ENCODE measurements at places on chromosomes 5 and 9.

DNA sequence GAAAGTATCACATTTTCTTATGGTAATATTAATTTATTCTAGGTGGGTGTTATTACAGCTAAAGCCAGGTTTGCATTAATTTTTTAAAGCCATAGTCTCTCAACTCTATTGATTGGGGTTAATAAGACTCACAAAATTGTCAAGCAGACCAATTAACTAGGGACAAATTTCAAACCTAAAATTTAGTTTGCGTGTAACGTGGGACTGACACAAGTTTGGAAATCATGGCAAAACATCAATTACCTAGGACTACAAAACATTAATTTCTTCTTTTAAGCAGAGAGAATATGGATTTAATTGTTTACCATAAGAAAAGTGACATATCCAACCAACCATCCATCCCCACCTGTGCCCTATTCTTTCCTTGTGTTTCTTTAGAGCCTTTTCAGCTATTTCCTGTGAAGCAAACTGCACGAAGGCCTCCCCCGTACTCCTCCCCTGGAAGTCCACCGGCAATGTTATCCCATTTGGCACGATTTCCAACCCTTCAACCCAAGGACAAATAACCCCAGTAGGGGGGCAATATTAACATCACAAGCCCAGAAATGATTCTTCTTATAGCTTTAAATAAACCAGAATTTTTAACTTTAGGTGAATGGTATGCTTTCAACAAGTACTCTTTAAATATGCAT, 4.4 kb downstream of the HNRNPH1 start:
- DNase-seq, result no peak

DNA sequence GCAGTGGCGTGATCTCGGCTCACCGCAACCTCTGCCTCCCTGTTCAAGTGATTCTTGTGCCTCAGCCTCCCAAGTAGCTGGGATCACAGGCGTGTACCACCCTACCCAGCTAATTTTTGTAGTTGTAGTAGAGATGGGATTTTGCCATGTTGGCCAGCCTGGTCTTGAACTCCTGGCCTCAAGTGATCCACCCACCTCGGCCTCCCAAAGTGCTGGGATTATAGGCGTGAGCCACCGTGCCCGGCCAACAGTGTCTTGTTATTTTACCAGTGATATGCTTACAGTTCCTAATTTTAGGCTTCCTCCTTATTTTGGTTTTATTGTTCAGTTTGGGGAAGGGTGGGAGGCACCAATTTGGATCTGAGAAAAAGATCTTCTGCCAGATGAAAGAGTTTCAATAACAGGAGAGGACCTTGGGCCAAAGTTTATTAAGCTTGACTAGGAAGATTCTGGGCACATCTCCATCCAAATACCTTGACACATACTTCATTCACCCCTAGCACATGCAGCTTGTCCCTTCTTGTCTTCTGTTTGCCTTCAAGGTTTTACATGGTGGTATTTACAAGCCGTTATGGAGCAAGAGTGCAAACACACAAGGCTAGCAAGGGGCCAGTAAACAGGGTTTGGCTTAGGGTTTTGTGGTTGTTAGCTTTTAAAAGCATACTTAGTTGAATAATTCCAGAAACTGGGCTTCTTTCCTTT, 168.1 kb upstream of the DMRT1 start:
- DNase-seq, result no peak

GRCh38 chr5:114430532-114430931, 68.7 kb downstream of the KCNN2 start:
- no peak for DNase-seq

GRCh38 chr9:120926397-120926928, at the start of gene TRAF1:
TRAF1 (minus strand) TSS chr9:120926796; CDS start chr9:120926075, 721 bp downstream.
- DNase-seq, result no peak

DNA sequence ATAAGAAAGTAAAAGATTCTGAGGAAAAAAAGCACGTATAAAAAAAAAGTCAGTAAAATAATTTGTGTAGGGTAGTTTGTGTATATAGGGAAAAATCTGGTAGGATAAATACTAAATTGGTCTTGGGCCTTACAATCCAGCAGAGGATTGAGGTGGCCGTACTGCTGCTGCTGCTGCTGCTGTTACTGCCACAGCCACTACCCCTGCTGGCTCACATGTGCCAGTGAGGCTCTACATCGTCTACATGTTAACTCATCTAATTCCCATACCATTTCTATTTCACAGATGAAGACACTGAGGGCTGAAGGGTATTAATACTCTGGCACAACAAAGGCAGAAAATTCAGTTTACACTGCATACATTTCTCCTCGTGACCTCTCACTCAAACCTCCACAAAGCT, 928.5 kb downstream of the TLE4 start:
- no peak for DNase-seq

DNA sequence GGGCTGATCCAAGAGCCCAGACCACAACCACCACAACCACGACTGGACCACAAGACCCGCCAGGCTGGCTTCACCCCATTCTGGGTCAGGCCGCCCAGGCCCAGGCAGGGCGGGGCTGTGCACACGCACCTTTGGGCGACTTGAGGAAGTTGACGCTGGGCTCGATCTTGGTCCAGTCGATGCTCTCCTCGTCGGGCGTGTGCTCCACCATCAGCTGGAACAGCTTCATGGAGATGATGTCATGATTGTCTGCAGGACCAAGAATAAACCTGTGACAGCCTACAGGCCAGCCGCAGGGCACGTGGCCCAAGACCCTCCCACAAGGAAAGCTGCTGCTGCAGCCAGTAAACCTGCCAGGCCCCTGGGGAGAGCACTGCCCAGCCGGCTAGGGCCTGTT, 17.3 kb downstream of the LMAN2 start:
- DNase-seq, result no peak

GRCh38 chr9:125532412-125532811, 174.6 kb downstream of the MAPKAP1 start:
- no peak for DNase-seq

- DNase-seq, result no peak
Measured at GRCh38 chr5:91635950-91636734, 253.0 kb upstream of the ARRDC3 start.

Data from left forelimb (tissue), 1 donor.